ENCODE measurements at places on chromosomes 3 and 15. TPM values are rescaled to one million over a fixed set of nuclear protein-coding genes. Genes with fewer than 3 reads are reported as not detected.

CFAP100 gene
- not detected for total RNA-seq

CHRNA5 gene
- total RNA-seq, result 1.6 TPM

RPS27L gene
- 221 TPM for total RNA-seq

SAMMSON gene
- total RNA-seq, result 0.39 TPM

GLDN gene
- total RNA-seq, result 0.29 TPM

PAK6 gene
- not detected for total RNA-seq

GRK7 gene
- total RNA-seq, result not detected

EFHB gene
- 1.0 TPM for total RNA-seq

CELSR3 gene
- total RNA-seq, result 9.6 TPM

WDR72 gene
- total RNA-seq, result not detected

NRROS gene
- total RNA-seq, result 0.50 TPM

FOXB1 gene
- total RNA-seq, result not detected

MFN1 gene
- 56.6 TPM for total RNA-seq

CDHR4 gene
- total RNA-seq, result not detected

IQCF5 gene
- total RNA-seq, result not detected

GP5 gene
- not detected for total RNA-seq

ST3GAL6 gene
- total RNA-seq, result not detected

PLCB2 gene
- total RNA-seq, result 3.4 TPM

LOXL1 gene
- total RNA-seq, result 446 TPM

RYK gene
- total RNA-seq, result 49.6 TPM

HHATL gene
- not detected for total RNA-seq

RNU6-1 gene
- total RNA-seq, result not detected

HESX1 gene
- 1.7 TPM for total RNA-seq

THAP10 gene
- 2.2 TPM for total RNA-seq

IGF2BP2 gene
- total RNA-seq, result 68.8 TPM

PYGO1 gene
- 21.0 TPM for total RNA-seq

MYRIP gene
- total RNA-seq, result not detected

SQOR gene
- 10.9 TPM for total RNA-seq

GOLGA8H gene
- total RNA-seq, result 1.8 TPM
